ENCODE measurements at places on chromosomes 4 and X. TPM values are rescaled to one million over a fixed set of nuclear protein-coding genes. Genes with fewer than 3 reads are reported as not detected.
A peak's percentile ranks its signal among the peaks of the same experiment; 100 is the strongest.

- no peaks in the 10 kb centered on the region for H3K27me3 ChIP-seq
- DNase-seq: no peak
- no peak overlapping the region for H3K4me3 ChIP-seq
- H3K36me3 ChIP-seq: no peaks in the 10 kb centered on the region
Measured at GRCh38 chrX:113950081-113950678, 633.7 kb upstream of the HTR2C start.

Gene NSUN7
- total RNA-seq: 0.34 TPM

Gene MTTP
- total RNA-seq: 0.64 TPM

Gene PALLD
- 2.0 TPM for total RNA-seq

DNA sequence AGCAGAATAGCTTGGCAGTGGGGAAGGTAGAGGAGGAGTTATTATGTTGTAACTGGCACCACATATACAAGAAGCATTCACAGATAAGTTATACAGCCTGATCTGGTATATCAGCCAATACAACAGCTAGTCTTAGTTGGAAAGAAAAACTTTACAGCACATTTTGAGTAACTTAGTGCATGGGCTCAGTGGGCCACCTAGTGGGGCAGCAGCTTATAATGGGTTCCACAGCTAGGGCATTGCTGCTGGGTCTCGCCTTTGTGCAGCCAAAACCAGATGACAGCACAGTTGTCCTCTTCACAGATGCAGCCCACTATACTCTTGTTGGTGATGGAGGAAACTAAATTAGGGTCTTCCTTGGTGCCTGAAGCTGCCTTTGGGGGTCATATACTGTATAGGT is 448.1 kb upstream of the RASGEF1B start:
- H3K4me3 ChIP-seq: no peak overlapping the region
- H3K4me1 ChIP-seq: peaks cover 3% of the 10 kb centered on the region
- no peak for DNase-seq
- H3K27me3 ChIP-seq: peaks cover 4% of the 10 kb centered on the region
- no peak overlapping the region for H3K27ac ChIP-seq

DNA sequence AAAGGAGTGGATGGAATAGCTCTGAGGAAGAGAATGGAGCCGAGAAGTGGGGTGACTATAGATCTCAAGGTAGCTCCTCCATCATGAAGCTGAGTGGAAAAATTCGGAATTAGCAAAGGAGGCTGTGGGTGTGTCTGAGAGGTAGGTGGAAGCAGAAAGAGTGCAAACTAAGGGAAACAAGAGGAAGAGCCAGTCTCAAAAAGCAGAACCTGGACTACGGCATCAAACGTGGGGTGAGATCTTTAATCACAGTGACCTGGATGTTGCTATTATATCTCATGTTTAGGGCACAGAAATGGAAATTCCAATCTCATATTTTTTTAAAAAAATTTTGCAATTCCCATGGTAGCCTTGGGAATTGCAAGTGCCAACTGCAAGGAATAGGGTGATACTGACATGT is 162.5 kb upstream of the RASGEF1B start:
- H3K4me1 ChIP-seq: peaks cover 7% of the 10 kb centered on the region
- no peak overlapping the region for H3K4me3 ChIP-seq
- DNase-seq: no peak
- no peak overlapping the region for H3K27ac ChIP-seq
- no peaks in the 10 kb centered on the region for H3K27me3 ChIP-seq

Gene ARMCX6
- 37.7 TPM for total RNA-seq

DNA sequence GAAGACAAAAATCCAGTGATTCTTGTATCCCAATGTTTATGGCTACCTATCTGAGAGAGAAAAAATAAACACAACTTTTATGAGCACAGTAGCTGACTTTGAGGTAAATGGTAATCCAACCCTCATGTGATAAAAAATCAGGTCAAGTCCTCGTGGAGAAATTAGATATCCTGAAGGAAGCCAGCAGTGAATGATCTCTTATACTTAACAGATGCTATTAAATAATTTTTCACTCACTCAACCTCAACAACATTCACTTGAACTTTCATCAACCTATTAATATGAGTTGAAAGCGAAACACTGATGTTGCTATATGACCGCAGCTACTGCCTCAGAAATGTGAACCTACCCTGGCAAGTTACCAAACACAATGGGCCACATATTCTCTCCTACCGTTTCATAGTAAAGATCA is 105.4 kb downstream of the GPC3 start:
- no peak overlapping the region for H3K27ac ChIP-seq
- DNase-seq: no peak
- no peaks in the 10 kb centered on the region for H3K36me3 ChIP-seq
- H3K27me3 ChIP-seq: peaks cover 6% of the 10 kb centered on the region
- no peaks in the 10 kb centered on the region for H3K4me1 ChIP-seq

Gene RASL11B
- 0.17 TPM for total RNA-seq

DNA sequence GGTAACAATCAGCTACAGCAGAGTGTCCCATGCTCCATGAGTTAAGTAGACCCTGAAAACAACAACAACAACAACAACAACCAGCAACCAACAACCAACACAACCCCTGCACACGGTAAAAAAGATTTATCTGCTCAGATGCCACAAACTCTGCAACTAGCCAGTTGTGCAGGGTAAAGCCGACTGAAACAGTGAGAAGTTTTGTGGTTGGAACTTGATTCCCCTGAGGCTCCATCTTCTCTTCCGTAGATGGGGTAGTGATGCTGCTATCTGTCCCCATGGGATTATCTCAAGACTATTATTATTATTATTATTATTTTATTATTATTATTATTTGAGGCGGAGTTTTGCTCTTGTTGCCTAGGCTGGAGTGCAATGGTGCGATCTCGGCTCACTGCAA is 50.6 kb upstream of the RAPGEF2 start:
- H3K27me3 ChIP-seq: peaks cover 10% of the 10 kb centered on the region
- H3K4me3 ChIP-seq: no peak overlapping the region
- DNase-seq: no peak
- H3K27ac ChIP-seq: no peak overlapping the region

DNA sequence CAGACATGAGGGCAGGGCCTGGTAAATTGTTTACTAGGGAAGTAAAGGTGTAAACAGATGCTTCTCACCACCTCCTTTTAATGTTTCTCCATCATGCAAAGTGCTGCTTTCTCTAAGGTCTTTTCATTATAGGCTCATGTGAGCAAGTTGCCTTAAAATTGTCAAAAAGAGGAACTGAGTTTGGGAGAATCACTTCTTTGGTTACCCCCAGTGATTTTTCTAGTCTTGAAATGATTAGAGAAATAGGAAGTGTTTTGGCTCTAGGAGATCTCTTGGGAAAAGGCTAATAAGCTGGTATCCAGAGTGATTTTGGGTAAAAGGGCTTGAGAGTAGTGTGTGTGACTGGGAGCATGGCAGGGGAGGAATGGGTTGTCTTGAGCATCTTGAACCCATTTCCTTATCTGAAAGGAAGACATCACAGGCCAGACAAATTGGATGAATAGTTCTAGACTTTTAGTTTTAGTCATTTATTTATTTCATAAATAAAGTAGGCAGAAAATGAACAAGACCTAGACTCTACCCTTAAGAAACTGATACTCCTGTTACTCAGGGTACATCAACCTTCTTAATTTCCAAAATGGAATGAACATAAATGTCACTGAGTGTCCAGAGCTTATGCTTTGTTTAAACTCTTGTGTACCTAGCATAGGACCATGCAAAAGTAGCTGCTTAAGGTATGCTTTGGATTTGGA is 14.2 kb downstream of the GRPR start:
- H3K27me3 ChIP-seq: peaks cover 3% of the 10 kb centered on the region
- no peak for DNase-seq
- H3K36me3 ChIP-seq: no peaks in the 10 kb centered on the region
- H3K27ac ChIP-seq: no peak overlapping the region

- H3K4me3 ChIP-seq: no peak overlapping the region
- peaks cover 9% of the 10 kb centered on the region for H3K36me3 ChIP-seq
- peaks cover 1% of the 10 kb centered on the region for H3K4me1 ChIP-seq
- H3K27me3 ChIP-seq: peaks cover 43% of the 10 kb centered on the region
- no peak overlapping the region for H3K27ac ChIP-seq
Measured at GRCh38 chr4:48491514-48492176, 1.6 kb downstream of the ZAR1 start.

Gene ETDA
- total RNA-seq: not detected

DNA sequence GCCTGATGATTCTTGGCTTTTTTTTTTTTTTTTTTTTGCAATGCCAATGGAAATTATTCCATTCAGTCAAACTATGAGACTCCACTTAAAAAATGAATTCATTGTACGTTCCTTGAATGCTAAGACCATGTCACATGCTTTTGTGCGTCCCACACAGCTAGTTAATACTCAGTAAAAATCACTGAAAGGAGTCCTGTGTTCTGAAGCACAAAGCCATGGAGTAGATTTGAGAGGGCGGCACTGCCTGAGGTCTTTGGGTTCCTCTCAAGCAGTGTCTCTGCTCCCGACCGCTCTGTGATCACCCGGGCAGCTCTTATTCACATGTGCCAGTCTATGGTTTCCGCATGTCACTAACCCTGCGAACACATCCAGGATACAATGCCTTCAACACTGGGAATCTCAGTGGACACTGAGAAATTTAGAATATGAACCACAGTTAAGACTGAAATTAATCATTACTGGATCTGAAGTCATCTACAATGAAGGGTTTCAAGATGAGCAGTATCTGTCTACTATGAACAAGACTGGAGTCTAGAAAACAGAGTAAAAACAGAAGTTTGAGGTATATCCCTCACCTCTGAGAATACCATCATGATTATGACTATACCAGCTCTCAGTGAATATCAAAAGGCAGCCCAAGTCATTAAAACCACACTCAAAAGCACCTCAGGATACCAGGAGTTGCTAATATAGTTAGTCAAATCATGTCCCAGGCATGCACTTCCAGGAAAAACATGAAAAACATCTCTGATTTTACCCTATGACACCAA is 193.0 kb downstream of the MGST2 start:
- H3K27ac ChIP-seq: no peak overlapping the region
- H3K36me3 ChIP-seq: peaks cover 5% of the 10 kb centered on the region
- peaks cover 26% of the 10 kb centered on the region for H3K4me1 ChIP-seq
- DNase-seq: no peak
- no peaks in the 10 kb centered on the region for H3K27me3 ChIP-seq
- no peak overlapping the region for H3K4me3 ChIP-seq

Gene MAGIX
- total RNA-seq: 1.1 TPM

Gene SRPX
- total RNA-seq: 3.3 TPM

DNA sequence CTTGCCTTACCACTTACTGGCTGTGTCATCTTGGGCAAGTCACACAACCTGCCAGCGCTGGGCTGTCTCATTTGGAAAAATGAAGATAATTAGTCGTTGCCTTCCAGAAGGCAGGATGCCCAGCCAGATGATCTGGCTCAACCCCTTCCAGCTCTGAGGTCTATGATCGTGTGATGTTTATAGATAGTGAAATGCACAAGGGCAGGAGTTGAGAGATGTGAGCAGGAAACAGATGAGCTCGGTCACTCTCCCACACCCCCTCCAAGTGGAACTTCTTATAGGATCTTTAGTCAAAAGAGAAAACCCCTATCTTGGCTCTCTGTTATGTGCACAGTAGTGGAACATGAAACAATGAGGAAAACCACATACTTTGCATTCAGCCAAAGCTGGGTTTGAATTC is 336.8 kb upstream of the PPARGC1A start:
- H3K27ac ChIP-seq: no peak overlapping the region
- no peaks in the 10 kb centered on the region for H3K36me3 ChIP-seq
- H3K27me3 ChIP-seq: no peaks in the 10 kb centered on the region
- H3K4me1 ChIP-seq: no peaks in the 10 kb centered on the region
- no peak overlapping the region for H3K4me3 ChIP-seq

Gene TEC
- total RNA-seq: 4.2 TPM

Gene KLF3
- 37.8 TPM for total RNA-seq

GRCh38 chr4:78184584-78184983 is 127.5 kb downstream of the FRAS1 start:
- H3K27ac ChIP-seq: no peak overlapping the region
- peaks cover 2% of the 10 kb centered on the region for H3K36me3 ChIP-seq
- peaks cover 3% of the 10 kb centered on the region for H3K27me3 ChIP-seq
- no peak overlapping the region for H3K4me3 ChIP-seq

Gene ACE2
- total RNA-seq: not detected

DNA sequence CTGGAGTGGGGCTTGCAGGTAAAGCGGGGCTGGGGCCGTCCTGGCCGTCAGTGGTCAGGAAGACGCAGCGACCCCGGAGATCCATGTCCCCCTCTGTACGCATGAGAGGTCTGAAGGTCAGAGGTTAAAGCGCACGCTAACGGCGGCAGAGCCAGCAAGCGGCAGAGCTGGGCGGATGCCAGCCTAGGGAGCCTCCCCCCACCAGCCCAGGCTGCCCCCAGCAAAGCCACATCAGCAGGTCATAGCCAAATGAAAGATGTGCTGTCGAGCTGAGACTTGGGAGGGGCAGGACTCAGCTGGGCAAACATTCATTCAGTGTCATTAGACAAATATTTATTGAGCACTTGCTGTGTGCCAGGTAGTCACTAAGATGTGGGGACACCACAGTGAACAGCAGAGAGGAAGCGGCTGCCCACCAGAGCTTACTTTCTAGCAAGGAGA is 593 bp upstream of the JAKMIP1 start:
- H3K27ac ChIP-seq: no peak overlapping the region
- H3K4me1 ChIP-seq: peaks cover 22% of the 10 kb centered on the region
- peak overlapping the region; percentile 25 for H3K4me3 ChIP-seq
- H3K36me3 ChIP-seq: peaks cover 6% of the 10 kb centered on the region
- DNase-seq: no peak

Gene TNIP3
- 3.0 TPM for total RNA-seq

- no peak overlapping the region for H3K27ac ChIP-seq
- H3K27me3 ChIP-seq: no peaks in the 10 kb centered on the region
- no peak overlapping the region for H3K4me3 ChIP-seq
- H3K36me3 ChIP-seq: peaks cover 13% of the 10 kb centered on the region
- DNase-seq: no peak
Measured at GRCh38 chr4:128979934-128980333, 113.4 kb downstream of the SCLT1 start.

DNA sequence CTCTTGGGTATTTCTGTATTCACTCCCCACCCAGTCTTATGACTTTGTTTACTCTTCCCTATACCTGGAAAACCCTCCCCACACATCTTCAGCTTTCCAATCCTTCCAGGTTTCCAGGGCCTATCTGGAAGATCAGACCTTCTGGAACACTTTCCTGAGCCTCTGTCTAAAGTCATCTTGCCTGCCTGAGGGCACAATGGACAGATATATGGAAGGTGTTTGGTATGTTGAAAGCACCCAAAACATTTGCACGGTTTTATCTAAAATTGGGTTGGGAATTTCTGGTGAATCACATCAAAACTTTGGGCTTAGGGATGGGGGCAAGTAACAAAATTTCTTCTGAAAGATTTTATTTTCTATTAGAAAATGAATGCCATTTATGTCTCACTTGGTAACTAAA is 16.0 kb downstream of the CLDN2 start:
- no peak for DNase-seq
- H3K27ac ChIP-seq: no peak overlapping the region
- H3K4me3 ChIP-seq: no peak overlapping the region
- H3K36me3 ChIP-seq: peaks cover 2% of the 10 kb centered on the region
- no peaks in the 10 kb centered on the region for H3K4me1 ChIP-seq
